ENCODE measurements at places on chromosomes 13 and 19. TPM values are rescaled to one million over a fixed set of nuclear protein-coding genes. Genes with fewer than 3 reads are reported as not detected.

DAND5 gene
- 0.28 TPM for total RNA-seq

ANGPTL8 gene
- not detected for total RNA-seq

DNA sequence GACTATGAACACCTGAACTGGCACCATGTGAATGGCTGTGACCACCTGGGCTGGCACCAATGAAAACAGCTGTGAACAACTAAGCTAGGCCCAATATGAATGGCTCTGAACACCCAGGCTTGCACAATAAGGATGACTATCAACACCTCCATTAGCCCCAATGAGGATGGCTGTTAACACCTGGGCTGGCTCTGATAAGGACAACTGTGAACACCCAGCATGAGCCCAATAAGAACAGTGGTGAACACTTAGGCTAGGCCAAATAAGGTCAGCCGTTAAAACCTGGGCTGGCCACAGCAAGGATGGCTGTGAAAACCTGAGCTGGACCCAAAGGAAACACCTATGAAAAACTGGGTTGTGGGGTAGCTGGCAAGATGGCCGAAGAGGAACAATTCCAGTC is 1163.1 kb downstream of the UQCRFS1 start:
- DNase-seq: no peak

- DNase-seq: peak; percentile 99
Measured at GRCh38 chr19:46296722-46297461, at the start of gene HIF3A. TSS of gene HIF3A (plus strand) at chr19:46297042. CDS start at chr19:46297077, 35 bp downstream.

GRCh38 chr13:96002322-96003131 is 50.7 kb downstream of the UGGT2 start:
- no peak for DNase-seq

Measured in GM23338 (cell line).